Activated CD4-positive, alpha-beta T cell treated with anti-CD3 and anti-CD28 coated beads for 1 hour (primary cell): ENCODE measurements at places on chromosomes 7 and 10.

GRCh38 chr7:26368542-26368941 lies 76.9 kb downstream of the SNX10 start:
- DNase-seq, result no peak

DNA sequence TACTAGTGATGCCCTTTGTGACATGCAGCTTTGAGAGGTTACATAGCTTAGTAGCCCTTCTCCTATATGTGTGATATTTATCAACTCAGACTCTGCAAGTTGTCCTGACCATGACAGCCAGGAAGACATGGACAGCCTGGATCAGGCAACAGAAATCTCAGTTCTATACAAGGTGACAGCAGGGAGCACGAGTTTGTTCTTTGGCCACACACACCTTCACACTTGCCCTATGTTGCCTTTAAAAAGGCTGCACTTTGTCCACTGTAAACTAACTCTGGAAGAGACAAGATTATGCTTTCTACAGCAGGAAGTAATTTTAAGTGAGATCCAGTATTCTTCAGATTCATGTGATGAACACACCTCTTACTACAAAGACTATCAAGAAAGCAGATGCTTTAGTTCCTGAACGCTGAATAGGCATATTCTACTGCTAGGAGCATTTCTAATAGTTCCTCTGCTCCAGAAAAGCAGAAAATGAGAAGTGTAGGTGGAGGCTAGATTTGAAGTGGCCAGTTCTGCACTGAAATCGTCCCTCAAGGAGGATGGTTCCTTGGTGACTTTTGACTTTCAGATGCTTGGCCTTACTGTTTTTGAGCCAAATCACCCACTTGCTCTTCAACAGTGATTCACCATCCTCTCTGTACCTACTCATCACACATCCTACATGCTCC lies 239.2 kb downstream of the COBL start:
- no peak for DNase-seq

DNA sequence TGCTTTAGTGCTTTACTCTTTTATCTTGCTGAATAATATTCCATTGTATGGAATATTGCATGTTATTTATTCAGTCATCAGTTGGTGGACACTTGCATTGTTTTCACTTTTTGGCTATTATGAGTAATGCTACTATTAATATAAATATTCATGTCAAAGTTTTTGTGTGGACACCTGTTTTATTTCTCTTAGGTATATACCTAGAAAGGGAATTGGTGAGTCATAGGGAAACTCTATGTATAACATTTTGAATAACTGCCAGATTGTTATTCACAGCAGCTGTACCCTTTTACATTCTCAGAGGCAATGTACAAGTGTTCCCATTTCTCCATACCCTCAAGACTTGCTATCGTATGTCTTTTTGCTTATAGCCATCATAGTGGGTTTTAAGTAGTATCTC lies 268.7 kb downstream of the SEMA3A start:
- no peak for DNase-seq

DNA sequence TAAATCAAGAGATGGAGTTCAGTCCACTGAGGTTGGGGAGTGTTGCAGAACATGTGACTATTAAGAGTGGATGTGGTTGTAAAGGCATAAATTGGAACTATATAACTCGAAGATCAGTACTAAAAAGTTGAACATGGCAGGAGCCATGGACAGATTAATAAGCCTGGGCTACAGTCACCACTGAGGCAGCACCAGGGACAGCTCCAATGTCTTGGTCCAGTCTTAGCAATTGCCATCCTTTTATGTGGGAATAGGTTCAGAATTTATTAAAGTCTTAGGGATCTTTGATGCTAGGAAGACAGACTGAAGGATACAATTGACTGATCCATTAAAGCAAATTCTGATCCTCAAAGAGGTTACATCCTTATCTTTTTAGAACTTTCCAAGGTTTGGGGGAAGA lies 156.6 kb downstream of the ADRA2A start:
- DNase-seq, result no peak

DNA sequence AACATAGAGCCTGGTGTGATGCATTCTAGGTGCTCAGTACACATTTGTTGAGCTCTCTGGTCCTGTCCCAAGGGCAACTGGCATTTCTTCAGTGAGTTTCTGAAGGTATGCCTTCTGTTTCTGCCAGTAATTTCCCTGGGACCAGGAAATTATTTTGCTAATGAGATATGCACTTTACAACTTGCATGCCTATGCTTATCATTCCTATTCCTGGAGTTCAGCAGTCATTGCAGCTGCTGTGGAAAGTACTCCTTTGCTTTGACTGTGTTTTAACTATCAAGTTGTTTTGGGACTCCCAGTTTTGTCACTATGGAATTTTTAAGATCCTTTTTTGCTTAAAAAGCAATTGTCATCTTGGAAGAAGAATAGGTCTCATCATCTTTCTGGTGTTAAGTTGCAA lies 283.0 kb downstream of the BBS9 start:
- no peak for DNase-seq

GRCh38 chr10:46536171-46536570 lies 20.3 kb downstream of the GPRIN2 start:
- no peak for DNase-seq

GRCh38 chr7:117048882-117049281 lies 95.6 kb downstream of the ST7 start:
- no peak for DNase-seq

GRCh38 chr10:2800178-2800577 lies 267.2 kb upstream of the PFKP start:
- no peak for DNase-seq

DNA sequence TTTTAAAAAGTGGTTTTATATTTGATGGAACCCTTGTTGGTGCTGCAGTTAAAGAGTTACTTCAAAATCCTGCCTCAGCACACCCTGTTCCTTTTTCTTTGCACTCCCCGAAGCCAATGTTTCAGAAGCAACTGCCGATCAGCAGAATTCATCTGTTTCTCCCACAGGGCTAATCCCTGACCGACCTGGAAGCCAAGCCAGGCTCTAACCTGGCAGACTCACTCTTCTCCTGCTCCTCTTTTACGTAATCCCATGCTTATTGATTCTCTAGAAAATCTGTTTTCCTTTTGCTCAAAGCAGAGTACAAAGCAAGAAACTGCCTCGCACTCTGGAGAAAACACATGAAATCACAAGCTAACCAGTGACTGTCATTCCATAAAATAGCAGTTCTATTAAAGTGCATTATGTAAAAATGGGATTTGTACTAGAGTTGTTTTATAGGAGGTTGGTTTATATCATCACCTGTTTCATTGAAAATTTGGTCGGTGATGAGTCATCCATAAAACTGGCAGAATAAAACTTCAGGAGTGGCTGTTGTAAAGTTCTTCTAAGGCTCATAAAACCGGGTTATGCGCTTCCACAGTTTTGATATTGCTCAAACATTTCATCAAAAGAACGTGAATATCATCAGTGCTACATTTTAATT lies 99.9 kb downstream of the CNTNAP2 start:
- no peak for DNase-seq

DNA sequence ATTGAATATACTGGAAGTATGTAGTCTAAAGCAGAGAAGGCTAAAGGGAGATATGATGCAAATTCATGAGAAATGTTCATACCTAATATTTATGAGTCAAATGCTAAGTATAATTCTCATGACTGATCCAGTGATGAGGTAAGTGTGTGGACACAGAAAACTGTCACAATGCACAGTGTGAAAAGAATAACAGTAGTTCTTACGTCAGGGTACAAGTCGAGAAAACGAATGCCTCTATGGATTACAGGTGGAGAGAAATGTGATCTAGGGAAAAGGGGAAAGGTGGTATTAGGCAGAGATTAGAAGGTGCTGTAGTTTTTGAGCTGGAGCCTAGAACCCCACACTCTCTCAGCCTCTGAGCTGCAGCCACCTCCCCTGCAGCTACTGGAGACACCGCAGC lies 542.0 kb downstream of the CNTNAP2 start:
- DNase-seq, result no peak

- DNase-seq, result no peak
These were observed 314.4 kb downstream of the ANKRD30A start for GRCh38 chr10:37439826-37440225.

- DNase-seq, result no peak
These were observed 3.2 kb upstream of the ZNF248 start for GRCh38 chr10:37860494-37861190.
